ENCODE measurements at places on chromosomes 13 and 19. TPM values are rescaled to one million over a fixed set of nuclear protein-coding genes. Genes with fewer than 3 reads are reported as not detected.
A peak's percentile ranks its signal among the peaks of the same experiment; 100 is the strongest.

Gene ARHGAP33
- total RNA-seq = 130 TPM

Gene MAG
- 8.4 TPM for total RNA-seq

Gene S1PR4
- 26.5 TPM for total RNA-seq

Gene STOML3
- total RNA-seq = not detected

Gene ZNF471
- not detected for total RNA-seq

Gene BCAM
- not detected for total RNA-seq

Gene MIA
- not detected for total RNA-seq

Gene SLC10A2
- total RNA-seq = not detected

DNA sequence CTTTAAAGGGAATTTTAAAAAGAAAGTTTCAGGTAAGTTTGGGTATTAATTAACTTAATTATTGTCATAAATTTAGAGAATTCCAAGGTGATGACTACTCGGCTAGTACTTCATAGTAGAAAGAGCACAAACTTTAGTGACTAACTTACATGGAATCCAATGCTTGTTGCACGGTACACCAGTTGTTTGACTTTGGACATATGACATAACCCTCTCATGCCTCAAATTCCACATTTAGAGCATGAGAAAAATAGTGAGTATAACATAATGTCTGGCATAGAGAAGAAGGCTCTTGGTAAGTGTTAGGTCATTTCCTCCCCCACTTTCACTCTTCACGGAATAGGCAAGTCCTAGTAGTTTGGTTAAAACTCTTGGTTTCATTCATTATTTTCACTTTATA lies 1249.4 kb upstream of the SLC10A2 start:
- DNase-seq = no peak

- DNase-seq = no peak
These were observed 170.1 kb downstream of the URI1 start for GRCh38 chr19:30112171-30112570.

GRCh38 chr19:14090509-14091080 lies at the start of gene SAMD1:
Gene SAMD1, minus strand, starts transcription at chr19:14090751.
- DNase-seq = peak; percentile 94

DNA sequence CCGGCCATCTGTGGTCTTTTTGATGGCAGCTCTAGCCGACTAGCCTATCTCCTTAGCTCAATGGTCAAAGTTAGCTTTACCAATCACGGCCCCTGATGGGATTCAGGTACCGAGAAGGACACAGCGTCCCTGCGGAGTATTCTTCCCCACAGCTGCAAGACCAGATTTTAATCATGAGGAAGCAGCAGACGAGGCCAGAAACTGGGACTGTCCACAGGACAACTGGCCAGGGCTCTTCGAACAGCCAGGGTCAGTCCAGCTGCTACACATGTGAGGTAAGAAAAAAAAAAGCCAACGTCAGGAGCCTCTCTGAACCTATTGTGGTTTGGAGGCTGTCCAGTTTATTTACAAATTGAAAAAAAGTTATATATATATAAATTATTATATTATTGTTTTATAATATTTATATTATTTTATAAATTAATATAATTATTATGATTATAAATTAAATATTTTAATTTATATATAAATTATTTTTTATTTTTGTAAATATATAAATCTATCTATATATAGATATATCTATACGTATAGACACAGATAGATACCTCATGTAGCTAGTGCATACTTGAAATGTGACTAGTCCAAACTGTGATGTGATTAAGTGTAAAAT lies 10.8 kb downstream of the RINL start:
- DNase-seq = no peak

GRCh38 chr13:31036731-31037695 lies 104.6 kb downstream of the TEX26 start:
- no peak for DNase-seq

DNA sequence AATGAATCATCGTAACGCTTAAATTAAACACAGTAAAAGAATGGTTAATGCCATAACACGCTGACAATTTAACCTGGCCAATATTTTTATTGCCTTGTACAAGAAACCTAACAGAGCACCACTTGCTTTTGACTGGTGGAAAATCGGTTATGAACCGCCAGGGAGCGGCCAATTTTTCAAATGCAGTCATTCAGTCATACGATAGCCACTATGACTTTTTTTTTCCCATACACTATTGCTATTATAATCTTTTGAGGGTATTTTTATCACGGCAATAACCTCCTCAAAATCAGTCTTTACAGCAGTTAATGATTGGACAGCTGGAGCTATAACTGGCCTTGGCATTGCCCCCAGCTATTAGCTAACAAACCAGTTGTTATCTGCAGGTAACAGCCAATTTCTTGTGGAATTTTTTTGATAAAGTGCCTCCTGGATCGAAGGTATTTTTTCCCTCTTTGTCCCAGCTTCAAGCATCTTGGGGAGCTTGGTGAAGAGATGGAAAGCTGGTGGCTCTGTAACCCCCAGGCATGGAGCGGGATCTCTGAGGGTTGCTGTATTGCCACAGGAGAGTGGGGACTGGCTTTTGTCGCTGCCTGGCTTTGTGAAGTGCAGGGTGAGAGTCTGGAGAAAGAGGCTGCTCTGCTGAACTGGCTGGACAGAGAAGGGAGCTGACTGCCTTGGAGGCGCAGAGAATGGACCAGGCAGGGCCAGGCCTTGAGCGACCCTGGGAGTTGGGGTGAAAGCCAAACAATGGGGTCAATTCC lies 198.4 kb upstream of the ZNF536 start:
- DNase-seq = no peak

DNA sequence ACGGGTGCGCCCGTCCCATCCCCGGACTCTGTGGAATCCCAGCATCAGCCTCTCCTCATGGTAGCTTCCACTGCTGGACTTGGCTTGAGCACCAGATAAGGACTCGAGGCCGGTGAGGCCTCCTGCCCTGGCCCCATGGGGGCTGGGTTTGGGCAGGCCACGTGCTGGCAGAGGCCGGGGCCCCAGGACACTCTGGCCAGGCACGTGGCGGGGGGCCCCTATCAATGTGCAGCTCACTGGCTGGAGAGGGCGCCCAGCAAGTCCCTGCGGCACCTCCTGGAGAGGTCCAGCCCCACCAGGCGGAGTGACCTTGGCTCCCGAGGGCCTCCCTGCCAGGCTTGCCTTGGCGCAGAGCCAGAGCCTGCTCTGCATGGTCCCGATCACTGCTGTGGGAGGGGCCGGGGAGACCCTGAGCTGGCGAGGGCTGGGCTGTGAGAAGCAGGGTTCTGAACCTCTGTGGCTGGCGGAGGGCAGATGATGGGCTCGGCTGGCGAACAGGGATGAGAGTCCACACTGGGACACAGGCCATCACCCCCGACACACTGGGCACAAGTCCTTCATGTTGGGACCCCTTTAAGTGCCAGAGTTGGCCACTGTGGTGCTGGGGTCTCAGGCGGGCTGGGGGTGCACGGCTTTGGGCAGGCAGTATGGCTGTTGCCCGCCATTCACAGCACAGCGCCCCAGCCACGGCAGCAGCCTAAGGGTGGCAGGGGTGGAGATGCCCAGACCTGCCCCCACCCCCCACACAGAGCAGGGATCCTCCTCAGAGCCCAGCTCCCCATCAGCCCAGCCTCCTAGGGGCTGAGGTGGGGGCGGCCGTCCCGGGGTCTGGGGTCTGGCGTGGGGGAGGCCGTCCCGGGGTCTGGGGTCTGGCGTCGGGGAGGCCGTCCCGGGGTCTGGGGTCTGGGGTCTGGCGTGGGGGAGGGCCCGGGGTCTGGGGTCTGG lies 19.1 kb downstream of the CEBPG start:
- DNase-seq = no peak

GRCh38 chr13:40809471-40809870 lies 20.1 kb downstream of the SLC25A15 start:
- DNase-seq = no peak

DNA sequence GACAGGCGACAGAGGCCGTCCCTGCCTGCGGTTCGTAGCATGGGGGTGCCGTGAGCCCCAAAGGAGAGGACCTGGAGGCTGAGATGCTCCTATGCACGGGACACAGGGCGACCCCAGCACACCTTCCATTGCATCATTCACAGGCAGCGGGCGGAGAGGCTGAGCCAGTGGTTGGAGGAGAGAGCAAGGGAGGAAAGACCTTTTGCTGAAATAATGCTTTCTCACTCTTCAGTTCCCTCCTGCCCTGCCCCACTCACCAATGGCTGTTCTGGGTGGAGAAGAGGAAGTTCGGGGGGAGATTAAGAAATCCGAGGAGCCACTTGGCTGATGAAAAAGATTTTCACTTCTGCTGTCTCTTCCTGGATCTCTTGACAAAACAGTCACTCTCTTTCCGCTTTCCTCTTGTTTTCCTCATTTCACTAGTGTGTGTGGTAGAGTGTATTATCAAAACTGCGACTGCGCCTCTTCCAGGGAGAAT lies at the start of gene NLRP12:
Gene NLRP12 (minus strand): TSS at position 181 of the 478 bp plus-strand sequence. CDS start 140 bp downstream, at position 41.
- DNase-seq = no peak

- no peak for DNase-seq
These were observed at the start of gene F7 for GRCh38 chr13:113105032-113105920. Gene F7, plus strand, starts transcription at chr13:113105791. Its CDS starts 51 bp downstream, at chr13:113105842.

DNA sequence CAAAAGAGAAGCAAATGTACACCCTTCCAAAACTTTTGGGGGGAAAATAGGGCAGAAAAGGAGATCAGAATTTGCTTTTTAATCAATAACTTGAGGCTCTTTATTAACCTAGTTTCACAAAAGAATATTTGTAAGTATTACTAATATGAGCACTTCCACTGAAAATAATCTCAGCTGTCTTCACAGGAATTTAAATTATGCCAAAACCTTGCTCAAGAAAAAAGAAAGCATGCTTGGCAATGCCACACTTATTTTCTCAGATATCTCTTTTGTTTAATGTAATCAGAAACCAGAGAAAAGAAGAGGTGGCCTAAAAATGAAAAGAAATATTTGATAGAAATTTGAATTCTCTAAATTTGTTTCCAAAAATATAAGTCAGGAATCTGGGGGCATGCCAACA lies 234.9 kb upstream of the GPC6 start:
- DNase-seq = no peak

DNA sequence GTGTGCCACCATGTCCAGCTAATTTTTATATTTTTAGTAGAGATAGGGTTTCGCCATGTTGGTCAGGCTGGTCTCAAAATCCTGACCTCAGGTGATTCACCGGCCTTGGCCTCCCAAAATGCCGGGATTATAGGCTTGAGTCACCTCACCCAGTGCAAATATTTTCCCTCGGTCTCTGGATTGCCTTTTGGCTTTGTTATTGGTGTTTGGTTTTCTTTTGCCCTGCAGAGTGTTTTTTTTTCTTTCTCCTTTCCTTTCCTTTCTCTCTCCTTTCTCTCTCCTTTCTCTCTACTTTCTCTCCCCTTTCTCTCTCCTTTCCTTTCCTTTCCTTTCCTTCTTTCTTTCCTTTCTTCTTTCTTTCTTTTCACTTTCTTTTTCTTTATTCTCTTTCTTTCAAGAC lies 33.2 kb downstream of the KDM4B start:
- no peak for DNase-seq

- no peak for DNase-seq
These were observed 672.8 kb downstream of the PCDH9 start for GRCh38 chr13:66557357-66557756.

- DNase-seq = no peak
These were observed 8.0 kb downstream of the GPATCH1 start for GRCh38 chr19:33089010-33089409.

- no peak for DNase-seq
These were observed 41.1 kb upstream of the MRI1 start for GRCh38 chr19:13723206-13723605.

GRCh38 chr13:113978741-113979481 lies 5.0 kb upstream of the C13orf46 start:
- no peak for DNase-seq

DNA sequence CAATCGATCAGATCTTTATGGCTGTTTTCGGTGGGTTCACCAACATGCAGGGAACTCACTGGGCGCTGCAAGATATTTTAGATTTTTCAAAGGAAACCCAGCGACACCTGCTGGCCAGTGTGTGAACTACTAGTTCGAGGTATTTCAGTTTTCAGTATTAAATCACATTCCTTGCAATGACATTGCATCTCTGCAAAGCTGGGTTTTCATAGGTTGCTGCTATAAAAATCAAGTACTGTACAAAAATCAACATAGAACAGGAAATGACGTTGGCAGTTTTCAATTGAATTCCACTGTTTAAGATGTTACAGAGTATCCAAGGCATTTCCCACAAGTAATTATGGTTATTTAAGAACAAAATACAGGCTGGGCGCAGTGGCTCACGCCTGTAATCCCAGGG lies 17.6 kb downstream of the LIG1 start:
- peak; percentile 64 for DNase-seq

DNA sequence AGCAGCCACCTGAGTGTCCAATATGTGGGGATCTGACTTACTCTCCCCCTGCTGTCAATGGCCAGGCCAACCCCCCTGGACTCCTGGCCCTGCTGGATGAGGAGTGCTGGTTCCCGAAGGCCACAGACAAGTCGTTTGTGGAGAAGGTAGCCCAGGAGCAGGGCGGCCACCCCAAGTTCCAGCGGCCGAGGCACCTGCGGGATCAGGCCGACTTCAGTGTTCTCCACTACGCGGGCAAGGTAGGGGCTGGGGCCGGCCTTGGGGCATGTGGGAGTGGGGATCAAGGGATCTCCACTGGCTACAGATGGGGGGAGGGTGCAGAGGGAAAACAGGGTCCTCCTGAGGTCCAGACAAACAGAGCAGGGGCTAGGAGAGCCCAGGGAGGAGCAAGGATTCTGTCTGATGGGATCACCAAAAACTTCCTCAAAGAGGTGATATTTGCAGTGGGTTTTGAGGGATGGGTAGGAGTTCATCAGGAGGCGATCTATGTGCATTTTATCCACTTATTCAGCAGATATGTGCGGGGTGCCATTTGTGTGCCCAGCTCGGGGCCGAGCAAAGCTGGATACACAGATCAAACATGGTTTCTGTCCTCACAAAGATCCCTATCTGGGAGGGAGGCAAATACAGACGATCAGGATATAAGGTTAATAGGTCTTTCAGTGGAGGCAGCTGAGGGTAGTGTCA lies 47.2 kb downstream of the MYH14 start:
- no peak for DNase-seq

GRCh38 chr13:82900453-82900852 lies 981.8 kb downstream of the SLITRK1 start:
- DNase-seq = no peak

- DNase-seq = no peak
These were observed 260.8 kb downstream of the DNAJC15 start for GRCh38 chr13:43284162-43284561.
